ENCODE measurements at places on chromosomes 1 and 21. TPM values are rescaled to one million over a fixed set of nuclear protein-coding genes. Genes with fewer than 3 reads are reported as not detected.

DNA sequence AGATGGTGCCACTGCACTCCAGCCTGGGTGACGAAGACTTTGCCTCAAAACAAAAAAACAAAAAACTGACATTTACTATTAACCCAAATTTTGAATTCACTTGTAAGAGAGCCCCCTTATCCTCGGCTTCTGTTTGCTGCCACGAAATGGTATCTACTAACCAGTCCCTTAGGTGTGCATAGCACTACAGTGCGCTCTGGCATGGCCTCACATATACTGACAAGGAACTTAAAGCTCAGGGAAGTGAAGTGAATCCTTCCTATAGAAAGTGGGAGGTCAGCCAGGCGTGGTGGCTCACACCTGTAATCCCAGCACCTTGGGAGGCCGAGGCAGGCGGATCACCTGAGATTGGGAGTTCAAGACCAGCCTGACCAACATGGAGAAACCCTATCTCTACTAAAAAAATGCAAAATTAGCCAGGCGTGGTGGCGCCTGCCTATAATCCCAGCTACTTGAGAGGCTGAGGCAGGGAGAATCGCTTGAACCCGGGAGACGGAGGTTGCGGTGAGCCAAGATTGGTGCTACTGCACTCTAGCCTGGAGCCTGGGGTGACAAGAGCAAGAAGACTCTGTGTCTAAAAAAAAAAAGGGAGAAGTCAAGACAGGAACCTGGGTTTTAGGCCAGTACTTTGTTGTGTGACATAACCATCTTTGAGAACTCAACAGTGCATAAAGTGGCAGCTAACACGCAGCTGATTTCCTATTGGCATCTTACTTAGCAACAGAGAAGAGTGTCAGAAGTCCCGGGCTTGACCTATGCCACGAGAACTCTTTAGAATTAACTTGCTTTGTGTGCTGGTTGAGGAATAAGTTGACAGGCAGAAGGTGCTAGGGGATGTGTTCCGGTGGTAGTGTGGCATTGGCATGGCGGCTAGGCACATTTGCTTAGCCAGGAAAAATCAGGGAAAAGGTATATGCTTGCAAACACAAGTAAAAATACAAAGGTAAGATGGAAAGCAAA, 16.8 kb downstream of the ERRFI1 start:
- no peak for DNase-seq

- DNase-seq = no peak
Observed at GRCh38 chr1:113965703-113966412, 13.4 kb upstream of the OLFML3 start.

DNA sequence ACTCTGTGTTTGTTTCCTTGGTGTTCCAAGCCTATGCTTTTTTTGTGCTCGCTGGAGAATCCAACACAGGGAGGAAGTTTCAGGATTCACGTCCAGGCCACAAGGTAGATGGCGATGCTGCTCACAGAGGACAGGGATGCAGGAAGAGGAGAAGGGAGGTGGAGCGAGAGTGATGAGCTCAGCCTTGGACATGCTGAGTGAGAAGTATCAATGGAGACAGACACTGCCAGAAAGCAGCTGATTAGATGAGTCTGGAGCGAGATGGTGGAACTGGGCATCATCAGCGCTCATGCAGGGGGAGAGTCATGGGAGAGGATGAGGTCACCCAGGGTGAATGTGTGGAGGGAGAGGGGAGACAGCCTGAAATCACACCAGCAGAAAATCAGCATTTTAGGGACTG, 110.0 kb downstream of the GLUL start:
- DNase-seq = no peak

DNA sequence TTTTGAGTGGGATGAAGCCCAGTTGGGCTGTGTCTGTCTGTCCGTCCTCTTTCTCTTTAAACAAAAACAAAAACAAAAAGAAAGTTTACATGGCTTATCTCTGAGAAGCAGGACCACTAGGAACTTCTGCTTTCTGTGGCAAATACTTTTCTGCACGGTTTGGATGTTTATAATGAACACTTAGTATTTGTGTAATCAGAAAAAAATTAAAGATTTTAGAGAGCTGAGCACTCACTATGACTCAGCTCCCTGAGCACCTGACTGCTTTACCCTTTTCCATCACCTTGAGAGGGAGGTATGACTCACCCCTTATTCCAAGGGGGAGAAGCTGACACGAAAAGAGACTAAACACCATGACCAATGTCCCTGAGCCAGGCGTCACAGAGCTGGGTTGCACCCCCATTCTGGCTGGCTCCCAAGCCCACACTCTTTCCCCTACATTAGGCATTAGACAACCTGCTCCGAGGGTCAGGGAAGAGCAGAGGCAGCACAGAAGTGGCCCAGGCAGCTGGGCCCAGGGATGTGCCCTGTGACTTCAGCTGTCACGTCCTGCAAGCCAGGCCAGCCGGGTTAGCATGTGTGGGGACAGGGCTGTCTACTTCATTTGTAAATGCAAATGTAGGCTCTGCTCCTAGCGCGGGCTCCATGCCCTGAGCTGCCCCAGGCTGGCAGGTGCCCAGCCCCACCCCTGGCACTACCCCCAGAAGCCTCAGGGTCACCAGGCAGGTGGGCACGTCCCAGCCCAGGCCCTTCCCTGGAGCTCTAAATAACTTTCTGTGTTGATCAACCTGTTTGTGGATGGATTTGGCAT, 30.4 kb downstream of the RAP1GAP start:
- no peak for DNase-seq

- no peak for DNase-seq
Observed at GRCh38 chr1:154999571-155000410, 2.8 kb upstream of the ZBTB7B start.

GRCh38 chr21:42651515-42652401, 1.7 kb upstream of the PDE9A start:
- no peak for DNase-seq

DNA sequence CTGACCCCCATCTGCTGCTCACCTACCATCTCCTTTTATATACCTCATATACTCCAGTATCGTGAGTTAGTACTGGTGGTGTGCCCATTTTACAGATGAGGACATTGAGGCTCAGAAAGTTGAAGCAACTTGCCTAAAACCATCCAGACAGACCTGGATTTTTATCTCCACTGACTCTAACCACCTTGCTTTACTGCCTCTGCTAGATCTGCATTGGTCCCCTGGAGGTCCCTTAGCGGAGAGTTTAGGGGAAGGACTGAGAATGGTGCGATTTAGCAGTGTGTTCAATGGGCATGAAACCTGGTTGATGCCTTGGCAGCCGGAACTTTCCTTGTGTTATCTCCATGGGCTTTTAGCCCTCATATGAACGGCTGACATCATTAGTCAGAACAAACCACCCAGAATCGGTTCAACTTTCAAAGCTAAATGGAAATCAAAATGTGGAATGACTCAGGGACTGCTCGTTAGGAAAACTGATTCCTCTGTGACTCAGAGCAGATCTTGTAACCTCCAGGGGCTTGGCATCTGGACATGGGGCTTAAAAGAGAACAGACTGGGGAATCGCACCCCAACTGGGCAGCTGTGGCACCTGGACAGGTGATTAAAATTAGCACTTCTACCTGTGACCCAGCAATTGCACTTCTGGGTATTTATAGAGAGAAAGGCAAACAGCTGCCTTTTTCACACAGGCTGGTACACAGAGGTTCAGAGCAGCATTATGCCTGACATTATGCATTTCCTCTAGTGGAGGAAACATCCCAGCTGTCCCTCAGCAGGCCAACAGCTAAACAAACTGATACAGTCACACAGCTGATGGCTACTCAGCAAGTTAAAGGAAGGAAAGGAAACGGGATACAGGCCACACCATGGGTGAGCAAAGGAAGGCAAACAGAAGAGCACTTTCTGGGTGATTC, 25.3 kb downstream of the TMEM51 start:
- DNase-seq = no peak

DNA sequence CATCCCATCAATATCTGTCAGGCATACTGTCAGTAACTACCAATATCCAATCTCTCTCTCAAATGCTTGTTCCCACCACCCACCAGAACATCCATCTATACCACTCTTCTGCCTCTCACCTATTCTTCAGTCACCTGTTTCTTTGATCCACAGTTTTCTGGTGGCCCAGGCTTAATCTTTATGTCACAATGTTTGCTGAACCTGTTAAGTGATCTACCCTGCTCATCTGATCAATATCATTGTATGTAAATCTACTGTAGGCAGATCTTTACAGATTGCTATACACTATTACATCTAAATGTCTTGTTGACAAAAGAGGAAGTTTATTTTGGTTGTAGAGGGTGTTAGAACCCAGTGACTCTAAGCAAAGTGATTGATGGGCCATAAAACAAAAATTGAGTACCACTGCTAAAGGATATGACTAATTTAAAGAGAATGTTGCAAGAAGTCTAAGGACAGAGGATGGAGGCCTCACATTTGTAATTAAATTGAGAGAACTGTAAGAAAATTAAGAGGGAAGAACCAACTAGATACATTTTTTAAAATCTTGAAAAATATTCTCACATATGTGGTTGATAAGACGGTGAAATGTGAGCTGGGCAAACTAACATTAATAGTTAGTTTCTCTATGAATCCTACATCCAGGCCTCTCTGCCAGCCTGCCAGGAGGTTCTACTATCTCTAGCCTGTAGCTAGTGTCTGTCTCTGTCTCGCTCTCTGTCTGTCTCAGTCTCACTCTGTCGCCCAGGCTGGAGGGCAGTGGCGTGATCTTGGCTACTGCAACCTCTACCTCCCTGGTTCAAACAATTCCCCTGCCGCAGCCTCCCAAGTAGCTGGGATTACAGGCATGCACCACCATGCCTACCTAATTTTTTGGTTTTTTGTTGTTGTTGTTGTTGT, 34.1 kb downstream of the EGLN1 start:
- no peak for DNase-seq

DNA sequence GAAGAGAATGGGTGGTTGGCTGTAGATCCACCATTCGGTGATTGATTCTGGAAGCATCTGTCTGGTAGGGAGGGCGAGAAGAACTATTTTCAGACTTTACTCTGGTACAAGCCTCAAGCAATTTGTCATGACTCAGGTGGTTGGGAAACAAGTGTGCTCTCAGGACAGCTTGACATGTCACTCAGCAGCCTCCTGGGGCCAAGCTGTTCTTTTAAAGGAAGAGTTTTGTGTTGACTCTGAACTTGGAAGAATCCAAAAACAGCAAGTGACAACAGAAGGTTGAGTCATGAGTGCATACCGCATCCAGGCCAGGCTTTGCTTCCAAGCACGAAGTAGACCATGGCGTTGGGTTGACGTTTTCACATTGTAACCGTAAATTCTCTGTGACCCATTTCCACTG, 65.9 kb downstream of the CLIC6 start:
- no peak for DNase-seq

DNA sequence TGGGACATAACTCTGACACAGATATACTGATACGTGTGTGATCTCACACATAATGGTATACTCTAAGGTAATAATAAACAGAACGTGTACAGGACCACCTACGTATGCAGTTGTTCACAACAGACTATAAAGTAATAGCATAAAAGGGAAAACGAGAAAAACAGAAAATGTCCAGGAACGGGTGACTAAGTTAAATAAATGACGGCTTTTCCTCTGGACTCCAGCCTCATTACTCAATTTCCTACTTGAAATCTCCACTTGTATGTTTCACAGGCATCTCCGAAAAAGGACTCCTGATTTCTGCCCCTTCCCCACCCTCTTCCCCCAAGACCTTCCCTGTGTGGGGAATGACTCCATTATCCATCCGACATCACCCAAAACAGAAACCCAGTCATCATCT, 95.1 kb downstream of the JAK1 start:
- DNase-seq = no peak

- DNase-seq = no peak
Observed at GRCh38 chr1:233368789-233369130, 41.2 kb downstream of the MAP3K21 start.

GRCh38 chr1:156445789-156446263, 54.7 kb downstream of the MEF2D start:
- DNase-seq = peak; percentile 87

GRCh38 chr1:157411769-157412168, 140.5 kb downstream of the FCRL5 start:
- DNase-seq = no peak

GRCh38 chr1:154791292-154792166, 78.6 kb downstream of the KCNN3 start:
- DNase-seq = no peak

Gene CYP4Z1
- not detected for total RNA-seq

Gene TEX38
- 0.24 TPM for total RNA-seq

Gene PDE4B
- total RNA-seq = 6.8 TPM
